ENCODE measurements at places on chromosomes 6 and 20.

DNA sequence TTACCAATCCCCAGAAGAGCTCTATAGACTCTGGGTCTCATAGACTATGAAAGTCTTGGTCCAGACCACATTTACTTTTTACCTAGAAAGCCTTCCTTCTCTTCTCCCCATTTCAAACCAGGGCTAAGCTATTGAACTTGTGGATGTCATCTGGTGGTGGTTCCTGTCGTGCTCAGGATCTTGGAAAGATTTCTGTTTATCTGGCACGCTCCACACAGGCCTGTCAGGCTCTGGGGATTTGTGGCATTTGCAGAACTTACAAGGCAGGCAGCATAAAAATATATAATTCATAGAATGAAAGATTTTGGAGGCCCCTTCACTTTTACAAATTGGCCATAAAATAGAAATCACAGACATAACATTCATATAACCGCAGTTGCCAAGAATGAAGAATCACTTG is 188.1 kb downstream of the UST start:
- DNase-seq = no peak

- DNase-seq = no peak
Measured at GRCh38 chr6:25303254-25303653, 24.1 kb downstream of the CARMIL1 start.

- no peak for DNase-seq
Measured at GRCh38 chr6:45997875-45998506, 17.7 kb downstream of the CLIC5 start.

GRCh38 chr20:56540415-56540814 is 7.4 kb downstream of the FAM209B start:
- no peak for DNase-seq

- no peak for DNase-seq
Measured at GRCh38 chr20:39433466-39433865, 471.3 kb downstream of the DHX35 start.

All from CD4-positive, alpha-beta T cell treated with Interleukin-4 for 4 hours (primary cell).